ENCODE measurements at places on chromosomes 7 and 10.

GRCh38 chr7:149006345-149006725 is 22.0 kb downstream of the PDIA4 start:
- no peak for DNase-seq

GRCh38 chr7:158051776-158052175 is 535.8 kb downstream of the PTPRN2 start:
- DNase-seq: no peak

GRCh38 chr10:19816411-19817230 is at the start of gene PLXDC2:
PLXDC2 (plus strand) TSS chr10:19816432.
- peak; percentile 42 for DNase-seq

GRCh38 chr10:34137201-34137600 is 677.9 kb downstream of the PARD3 start:
- DNase-seq: no peak

- no peak for DNase-seq
Measured at GRCh38 chr7:99955247-99955646, 20.6 kb downstream of the AZGP1 start.

DNA sequence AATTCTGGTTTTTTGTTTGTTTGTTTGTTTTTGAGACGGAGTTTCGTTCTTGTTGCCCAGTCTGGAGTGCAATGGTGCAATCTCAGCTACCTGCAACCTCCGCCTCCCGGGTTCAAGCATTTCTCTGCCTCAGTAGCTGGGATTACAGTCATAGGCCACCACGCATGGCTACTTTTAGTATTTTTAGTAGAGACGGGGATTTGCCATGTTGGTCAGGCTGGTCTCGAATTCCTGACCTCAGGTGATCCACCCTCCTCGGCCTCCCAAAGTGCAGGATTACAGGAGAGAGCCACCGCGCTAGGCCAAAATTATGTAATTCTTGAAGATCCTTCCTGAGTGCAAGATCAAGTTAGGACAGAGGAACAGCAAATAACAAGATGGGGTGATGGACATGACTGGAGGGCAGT is 719 bp downstream of the ZNF33B start:
- DNase-seq: no peak

DNA sequence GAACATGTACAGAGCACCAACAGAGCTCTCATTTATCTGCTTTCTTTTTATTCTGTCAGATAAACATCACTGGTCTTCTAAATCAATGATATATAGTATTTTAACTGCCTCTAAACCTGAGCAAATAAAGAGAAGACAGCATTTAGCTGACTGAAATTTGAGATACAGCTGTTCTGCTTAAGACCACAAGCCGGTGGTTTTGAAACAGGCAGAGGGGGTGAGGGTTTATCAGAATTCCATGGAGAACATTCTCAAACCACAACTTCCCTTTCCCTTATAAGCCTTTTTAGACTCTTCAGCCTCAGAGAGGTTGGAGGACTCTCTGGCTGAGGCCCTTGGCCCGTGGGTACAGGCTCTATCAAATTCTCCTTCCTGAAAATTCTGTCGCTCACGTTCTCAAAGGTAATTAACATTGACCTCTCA is 87.4 kb upstream of the RSU1 start:
- DNase-seq: no peak

GRCh38 chr10:14219411-14219810 is 111.3 kb downstream of the FRMD4A start:
- DNase-seq: peak; percentile 93

DNA sequence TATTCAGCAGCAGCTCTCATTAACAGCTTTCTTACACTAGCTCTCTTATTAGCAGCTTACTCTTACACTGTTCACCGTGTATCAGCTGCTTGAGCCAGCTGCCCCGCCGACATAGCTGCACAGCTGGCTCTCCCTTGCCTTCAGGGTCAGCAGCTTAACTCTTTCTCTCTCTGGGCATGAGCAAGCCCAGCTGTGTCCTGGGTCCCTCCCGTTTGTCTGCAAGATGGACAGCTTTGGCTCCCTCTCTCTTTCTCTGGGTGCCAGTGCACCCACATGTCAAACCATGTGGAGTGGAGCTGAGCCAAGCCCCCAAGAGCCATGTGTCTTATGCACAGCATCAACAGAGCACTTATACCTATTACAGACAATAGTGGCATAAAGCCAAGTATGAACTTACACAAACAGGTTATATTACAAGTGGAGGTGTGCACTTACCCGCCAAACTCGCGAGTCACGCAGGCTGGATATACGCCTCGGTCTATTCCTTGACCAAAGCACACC is 35.7 kb upstream of the MTPAP start:
- DNase-seq: no peak

- DNase-seq: no peak
Measured at GRCh38 chr7:88540012-88540411, 219.5 kb upstream of the ZNF804B start.

GRCh38 chr7:69193061-69193460 is 405.2 kb upstream of the AUTS2 start:
- no peak for DNase-seq

DNA sequence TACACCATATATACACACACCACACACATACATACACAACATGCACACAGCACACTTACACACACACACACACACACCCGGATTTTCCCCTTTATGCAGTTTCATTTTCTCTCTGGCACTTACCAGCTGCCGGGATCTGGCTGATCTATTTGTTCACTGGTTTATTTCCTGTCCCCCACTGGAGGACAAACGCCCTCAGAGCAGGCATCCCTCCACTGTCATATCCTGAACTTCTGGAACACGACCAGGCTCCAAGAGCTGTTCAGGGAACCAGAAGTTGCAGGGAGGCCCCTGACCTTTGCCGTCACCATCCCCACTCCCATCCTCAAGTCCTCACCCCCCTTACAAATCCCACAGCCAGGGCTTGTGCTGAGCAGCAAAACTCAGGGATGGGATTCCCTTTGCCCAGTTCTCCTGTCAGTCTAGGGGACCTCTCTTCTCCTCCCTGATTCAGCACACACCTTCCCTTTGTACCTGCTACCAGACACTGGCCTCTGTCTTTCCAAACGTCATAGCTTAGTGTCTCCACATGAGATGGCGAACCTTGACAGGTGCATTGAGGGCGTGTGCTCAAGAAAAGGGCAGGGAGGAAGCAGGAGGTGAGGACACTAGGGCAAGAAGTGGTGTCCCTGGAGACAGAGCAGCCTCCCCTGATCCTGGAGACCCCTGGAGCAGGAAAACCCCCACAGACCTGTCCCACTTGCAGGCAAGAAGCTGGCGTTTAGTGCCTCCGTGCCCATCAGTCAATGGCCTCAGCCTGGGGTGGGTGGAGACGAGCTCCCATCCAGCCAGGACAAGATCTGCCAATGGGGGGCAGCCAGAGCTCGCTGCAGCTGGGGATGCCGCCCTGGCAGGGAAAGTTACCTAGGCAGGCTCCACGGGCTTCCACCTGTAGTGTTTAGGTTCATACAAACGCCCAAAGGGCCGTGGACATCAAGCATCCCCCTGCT is 12.7 kb upstream of the DOCK1 start:
- no peak for DNase-seq

- no peak for DNase-seq
Measured at GRCh38 chr10:80201608-80202141, 3.7 kb downstream of the ANXA11 start.

DNA sequence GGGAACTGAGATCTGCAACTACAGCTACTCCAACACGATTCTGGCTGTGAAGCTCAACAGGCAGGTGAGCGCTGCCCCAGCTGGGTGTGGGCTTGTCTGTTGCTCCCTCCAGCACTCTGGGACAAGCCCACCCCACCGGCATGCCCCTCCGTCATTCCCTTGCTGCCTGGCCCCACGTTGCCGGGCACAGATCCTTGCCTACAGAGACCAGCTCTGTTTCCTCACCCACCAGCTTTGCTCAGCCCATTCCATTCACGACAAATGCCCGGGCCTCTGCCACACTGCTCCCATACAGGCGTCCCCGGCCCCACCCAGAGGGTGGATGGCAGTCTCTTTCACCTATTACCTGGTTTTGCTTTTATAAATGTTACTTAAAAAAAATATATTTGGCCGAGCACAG is 24.6 kb downstream of the WIPI2 start:
- DNase-seq: no peak

GRCh38 chr7:143382126-143382790 is 1.1 kb downstream of the ZYX start:
- DNase-seq: no peak

DNA sequence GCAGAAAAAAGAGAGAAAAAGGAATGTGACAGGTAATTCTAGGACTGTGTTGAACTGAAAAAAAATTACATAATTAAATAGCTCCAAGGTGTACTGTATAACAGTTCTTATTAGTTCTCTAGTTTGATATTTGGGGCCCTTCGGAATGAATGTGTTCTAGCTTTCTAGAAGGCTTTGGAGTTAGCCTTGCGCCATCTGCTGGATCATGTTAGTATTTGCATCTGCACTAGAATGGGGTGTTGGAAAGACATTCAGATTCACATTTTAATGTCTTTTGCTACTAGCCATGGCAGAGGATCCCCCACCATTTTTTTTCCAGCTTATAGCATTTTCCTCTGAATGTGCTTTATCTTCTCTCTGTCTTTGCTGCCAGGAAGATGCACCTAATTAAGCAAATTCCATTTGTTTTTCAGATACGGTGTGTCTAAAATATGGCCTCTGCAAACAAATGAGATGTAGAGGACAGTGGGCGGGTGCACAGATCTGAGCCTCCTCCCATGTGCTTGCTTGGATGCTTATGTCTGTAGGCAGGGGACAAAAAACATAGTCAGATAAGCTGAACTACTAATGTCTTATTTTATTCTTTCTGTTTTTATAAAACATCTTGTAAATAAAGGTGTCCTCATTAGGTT is 238.5 kb downstream of the PHF14 start:
- no peak for DNase-seq

- no peak for DNase-seq
Measured at GRCh38 chr7:156739596-156739995, 99.0 kb downstream of the RNF32 start.

- DNase-seq: no peak
Measured at GRCh38 chr10:727162-727790, 37.8 kb upstream of the DIP2C start.

DNA sequence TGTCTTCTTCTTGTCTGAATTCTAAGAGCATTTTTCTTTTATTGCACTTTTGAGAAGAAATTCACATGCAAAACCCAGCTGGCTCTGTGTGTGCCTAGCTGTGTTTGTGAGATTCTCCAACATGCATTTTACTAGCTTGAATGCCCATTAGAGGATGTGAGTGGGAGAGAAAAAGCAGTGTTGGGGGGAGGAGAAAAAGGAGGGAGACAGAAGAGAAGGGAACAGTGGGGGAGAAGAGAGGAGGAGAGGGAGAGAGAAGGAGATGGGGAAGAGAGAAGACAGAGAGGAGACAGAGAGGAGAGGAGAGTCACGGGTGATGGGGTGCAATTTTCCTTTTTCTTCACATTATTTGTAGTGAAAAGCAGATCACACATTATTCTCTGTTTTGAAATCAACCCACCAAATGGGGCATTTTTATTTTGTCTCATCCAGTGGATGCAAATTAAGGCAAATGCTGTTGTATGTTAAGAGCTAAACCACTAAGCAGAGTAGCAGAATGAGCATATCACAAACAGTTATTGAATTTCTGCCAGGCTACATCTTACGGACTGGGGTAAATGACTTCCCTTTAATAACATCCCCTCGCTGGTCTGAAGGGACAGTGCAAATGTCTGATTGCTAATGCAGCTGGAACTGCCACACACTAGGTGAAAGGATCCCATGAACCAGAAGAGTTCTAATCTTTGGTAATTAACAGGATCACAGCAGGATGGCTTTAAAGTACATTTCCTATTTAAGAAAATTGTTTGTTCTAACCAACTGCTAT is 849 bp downstream of the LRRN3 start:
- DNase-seq: no peak

DNA sequence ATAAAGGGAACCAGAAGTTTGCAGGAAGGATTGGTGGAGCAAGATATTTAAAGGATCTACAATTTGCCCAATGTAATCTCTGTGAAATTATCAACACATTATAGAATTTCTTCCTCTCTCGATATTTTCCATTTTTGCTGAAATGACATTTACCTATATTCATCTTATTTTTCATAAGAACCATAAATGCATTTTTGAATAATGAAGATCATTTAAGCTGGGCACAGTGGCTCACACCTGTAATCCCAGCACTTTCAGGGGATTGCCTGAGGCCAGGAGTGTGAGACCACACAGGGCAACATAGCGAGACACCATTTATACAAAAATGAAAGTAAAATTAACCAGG is 37.7 kb downstream of the CCDC71L start:
- no peak for DNase-seq

GRCh38 chr7:44467217-44467548 is 23.3 kb downstream of the NUDCD3 start:
- no peak for DNase-seq

GRCh38 chr10:79349766-79350406 is 2.6 kb downstream of the PPIF start:
- no peak for DNase-seq

DNA sequence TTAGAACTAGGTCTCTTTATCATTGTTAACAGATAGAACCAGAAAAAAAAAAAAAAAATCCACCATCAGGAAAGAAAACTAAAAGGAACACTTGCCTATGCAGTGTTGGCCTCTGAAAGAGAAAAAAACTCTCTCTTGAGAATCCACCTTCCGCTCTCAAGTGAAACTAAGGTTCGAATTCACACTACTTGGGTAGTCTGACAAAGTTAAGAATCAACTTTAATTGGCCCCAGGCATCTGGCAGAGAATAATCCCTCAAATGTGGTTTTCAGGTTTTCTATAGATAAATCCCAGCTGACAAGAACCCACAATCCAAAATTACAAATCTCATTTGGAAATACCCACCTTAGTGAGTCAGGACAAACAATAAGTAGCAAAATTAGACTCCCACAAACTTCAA is 199.7 kb upstream of the LRRN3 start:
- DNase-seq: no peak

DNA sequence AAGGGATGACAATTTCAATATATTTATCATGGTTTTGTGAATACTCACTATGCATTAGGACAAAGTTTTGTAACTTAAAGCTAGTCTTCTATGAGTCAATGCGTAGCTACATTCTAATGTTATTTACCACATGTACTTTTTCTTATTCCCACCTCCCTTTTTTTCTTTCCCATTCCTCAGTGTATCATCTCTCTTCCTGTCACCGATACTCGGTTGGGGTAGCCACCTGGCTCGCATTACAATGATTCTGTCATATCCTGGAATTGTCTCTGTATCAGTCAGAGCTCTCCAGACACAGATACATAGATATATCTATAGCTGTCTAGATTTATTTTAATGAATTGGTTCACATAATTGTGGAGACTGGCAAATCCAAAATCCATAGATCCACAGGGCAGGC is 9.8 kb upstream of the RALA start:
- DNase-seq: no peak

GRCh38 chr7:12581897-12582296 is 11.4 kb downstream of the SCIN start:
- no peak for DNase-seq

- no peak for DNase-seq
Measured at GRCh38 chr10:58756130-58756719, 243.6 kb downstream of the BICC1 start.

DNA sequence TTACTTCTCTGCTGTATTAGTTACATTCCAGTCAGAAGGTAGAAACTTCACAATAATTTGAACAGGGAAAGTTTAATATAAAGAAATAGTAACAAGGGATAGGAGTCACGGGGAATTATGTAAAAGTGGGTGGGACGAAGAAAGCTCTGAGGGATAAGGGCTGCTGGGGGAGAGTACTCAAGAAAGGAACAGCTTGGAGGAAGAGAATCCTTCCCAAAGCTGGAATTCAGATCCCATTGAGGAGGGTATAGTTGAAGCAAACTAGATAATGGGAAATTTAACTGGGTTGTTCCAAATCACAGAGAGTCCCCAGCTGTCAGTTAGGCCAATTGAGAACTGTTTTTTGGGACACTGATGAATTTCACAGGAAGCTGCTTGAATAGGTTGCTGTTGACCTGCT is 53.2 kb upstream of the MACC1 start:
- no peak for DNase-seq
